ENCODE measurements at places on chromosomes 2 and 18.

DNA sequence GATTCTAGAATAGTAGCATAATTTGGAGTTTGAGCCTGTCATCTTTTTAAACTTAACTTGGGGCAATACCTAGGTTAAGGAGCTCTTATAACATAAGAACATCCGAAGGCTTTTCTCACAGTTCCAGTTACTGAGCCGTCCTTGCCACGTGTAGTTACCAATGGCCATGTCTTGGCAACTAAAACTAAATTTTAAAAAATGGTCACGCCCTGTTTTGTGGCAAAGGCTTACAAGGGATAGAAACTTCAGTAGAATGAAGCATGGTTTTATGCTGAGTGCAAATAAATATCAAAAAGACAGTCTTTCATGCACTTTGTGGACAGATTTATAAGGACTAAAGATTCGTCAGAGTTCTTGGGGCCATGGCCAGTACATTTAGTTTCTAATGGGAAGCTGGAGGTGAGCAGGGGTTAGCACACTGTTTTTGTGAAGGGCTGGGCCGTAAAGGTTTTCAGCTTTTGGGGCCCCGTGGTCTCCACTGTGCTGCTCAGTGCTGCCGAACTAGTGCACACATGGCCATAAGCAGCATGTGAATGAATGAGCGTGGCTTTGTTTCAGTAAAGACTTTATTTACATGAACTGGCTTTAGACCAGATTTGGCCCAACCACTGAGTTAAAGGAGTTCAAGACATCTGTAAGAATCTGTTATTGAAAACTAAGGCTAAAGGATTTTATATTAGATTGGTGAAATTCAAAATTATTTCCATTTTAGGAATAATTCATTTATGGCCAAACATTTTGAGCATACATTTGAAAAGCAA is 41.1 kb downstream of the GRHL1 start:
- no peak for DNase-seq

- no peak for DNase-seq
These were observed 681.3 kb downstream of the CPS1 start for GRCh38 chr2:211237586-211238275.

DNA sequence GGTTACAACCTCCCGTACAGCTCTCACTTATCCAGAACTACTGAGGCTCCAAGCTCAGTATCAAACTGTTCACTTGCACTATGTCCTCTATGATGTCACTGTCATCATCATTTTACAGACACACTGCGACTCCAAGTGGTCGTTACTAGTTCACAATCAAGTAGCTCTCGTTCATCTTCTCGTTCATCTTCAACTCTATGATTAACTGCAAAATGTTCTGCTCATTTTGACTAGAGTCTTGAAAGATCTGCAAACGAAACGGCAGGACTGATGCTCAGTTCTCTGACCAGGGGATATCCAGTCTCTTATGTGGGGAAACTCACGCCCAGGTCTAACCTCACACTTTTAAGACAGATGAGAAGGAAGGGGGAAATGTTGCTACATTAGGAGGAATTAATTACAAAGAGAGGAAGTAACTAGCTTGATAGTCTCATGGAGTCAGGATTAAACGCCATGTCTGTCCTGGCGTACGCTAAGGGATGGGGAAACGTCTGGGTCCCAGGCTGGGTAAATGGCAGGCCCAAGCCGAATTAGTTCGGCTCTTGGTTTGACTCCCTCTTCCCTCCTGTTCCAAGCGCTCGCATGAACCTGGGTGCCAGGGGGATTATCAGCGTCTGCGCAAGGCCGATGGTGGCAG is 794 bp upstream of the CHCHD5 start:
- peak; percentile 2 for DNase-seq

GRCh38 chr2:180905461-180905860 is 74.9 kb upstream of the UBE2E3 start:
- DNase-seq: no peak

DNA sequence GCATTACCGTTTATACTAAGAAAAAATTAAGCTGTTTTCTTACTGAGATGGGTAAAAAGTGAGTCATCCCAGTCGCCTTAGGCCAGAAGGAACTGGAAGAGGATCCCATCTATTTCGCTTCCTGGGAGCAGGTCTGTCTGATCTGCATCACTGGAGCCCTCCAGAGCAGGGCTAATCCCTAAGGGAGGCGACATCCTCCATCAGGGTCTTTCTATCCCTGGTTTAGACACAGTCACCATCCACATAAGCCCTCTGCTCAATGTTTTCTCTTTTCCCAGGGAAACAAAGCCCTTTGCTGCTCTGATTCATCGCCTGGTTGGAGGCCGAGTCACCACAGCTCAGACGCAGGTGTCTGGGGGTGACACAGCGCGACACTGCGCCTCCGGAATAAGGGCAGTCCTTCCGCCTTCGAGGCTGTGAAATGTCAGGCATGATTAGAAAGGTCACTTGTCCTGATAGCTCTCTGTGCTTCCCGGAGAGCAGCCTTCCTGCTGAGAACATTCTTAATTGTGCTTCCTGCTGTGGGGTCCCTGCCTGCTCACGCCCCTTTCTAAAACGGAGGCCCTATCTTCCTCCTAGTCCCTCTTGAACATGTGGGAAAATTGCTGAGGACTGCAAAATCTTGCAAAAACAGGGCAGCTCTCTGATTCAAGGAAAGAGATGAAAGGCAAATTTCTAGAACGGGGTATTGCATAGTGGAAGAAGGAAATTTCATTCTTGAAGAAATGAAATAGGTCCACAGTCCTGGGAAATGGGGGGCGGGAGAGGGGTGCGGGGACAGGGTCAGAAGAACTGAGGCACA is 56.3 kb downstream of the MARCHF4 start:
- no peak for DNase-seq
